Stimulated activated CD8-positive, alpha-beta memory T cell treated with anti-CD3 and anti-CD28 coated beads, Interleukin-7, amount 100 ng/mL, for 24 hours (primary cell): ENCODE measurements at places on chromosomes 6 and 20.

- no peak for DNase-seq
Measured at GRCh38 chr20:58930496-58930895, 50.6 kb upstream of the NELFCD start.

- no peak for DNase-seq
Measured at GRCh38 chr6:128743974-128744765, 138.8 kb upstream of the LAMA2 start.

DNA sequence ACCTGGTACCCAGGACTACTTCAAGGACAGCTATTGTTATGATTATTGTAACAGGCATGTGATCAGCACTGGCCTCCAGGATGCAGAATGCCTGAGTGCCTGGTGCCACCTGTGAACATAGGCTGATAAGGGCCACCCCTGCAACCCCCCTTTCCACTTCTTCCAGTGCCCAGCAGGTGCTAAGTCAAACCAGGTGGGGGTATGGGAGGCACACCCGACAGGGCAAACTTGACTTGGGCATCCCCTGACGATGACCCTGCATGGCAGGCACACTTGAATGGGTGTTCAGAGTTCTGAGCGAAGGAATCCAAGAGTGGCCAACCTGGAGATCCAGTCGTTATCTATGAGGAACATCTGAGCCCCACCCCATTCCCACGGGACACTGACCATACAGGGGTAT lies 3.4 kb downstream of the ADA start:
- DNase-seq = no peak

GRCh38 chr20:328975-329695 lies 3.8 kb downstream of the SOX12 start:
- no peak for DNase-seq

DNA sequence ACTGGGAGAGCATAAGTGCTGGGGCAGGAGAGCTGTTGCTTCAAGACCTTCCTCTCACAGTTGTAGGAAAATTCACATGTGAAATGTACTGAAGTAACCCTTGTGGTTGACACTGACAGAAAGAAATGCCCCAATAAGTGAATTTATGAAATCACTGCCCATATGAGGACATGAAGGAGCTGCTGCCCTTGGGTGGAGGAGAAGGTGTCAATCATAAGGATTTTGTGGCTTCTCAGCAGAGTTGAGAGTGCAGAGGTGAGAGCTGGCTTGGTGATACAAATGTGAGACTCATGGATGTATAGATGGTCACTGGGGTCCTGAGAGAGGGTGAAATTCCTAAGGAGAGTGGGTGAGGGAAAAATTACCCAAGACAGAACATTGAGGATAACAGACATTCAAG lies 33.9 kb upstream of the CMTR1 start:
- no peak for DNase-seq

- DNase-seq = no peak
Measured at GRCh38 chr20:60206259-60206658, 248.0 kb downstream of the CDH26 start.

DNA sequence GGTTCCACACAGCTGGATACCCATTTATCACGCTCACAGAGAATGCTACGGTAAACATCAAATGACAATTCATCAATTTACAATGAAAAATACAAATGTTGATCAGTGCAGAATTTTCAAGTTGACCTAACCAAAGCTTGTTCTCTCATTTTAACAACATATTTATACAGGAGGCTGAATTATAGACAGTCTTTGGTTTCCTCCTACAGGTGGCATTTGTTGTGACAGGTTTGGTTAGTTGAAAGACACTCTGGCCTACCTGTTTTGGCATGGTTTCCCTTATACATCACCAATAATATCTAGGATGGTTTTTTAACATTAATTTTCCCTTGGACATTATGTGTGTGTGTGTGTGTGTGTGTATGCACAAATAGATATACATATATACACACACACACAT lies 642.5 kb upstream of the MMS22L start:
- DNase-seq = no peak

GRCh38 chr20:4912380-4913142 lies 88.7 kb downstream of the SLC23A2 start:
- no peak for DNase-seq

DNA sequence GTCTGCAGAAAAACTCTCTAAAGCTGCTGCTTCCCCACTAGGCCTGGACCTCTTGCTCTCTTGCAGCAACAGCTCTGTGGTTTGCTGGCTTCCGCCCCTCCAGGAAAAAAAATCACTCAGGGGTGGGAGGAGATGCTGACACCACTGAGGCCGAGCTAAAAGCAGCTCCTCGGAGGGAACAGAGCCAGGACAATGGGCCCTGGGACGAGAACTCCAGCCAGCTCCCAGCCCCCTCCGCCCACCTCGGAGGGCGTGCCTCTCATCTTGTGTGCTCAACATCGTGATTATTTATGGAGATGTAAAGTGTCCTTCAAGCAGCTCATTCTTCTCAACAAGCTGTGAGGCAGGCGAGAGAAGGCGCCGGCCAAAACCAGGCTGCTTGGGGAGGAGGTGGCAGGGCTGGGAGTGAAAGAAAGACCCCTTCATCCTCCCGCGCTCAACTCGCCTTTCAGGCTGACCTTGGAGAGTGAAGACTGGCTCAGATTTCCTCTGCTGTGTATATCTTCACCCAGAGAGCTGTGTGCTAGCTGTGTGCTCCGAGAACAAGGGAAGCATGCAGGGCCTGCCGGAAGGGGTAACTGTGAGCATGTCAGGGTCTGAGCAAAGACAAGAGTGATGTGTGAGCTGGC lies 53.5 kb upstream of the LRFN2 start:
- no peak for DNase-seq

- DNase-seq = peak; percentile 16
Measured at GRCh38 chr20:33791959-33792597, 19.1 kb upstream of the CHMP4B start.
